ENCODE measurements at places on chromosomes 5 and 9.

- DNase-seq: no peak
Observed at GRCh38 chr5:131392466-131393095, 128.7 kb downstream of the CDC42SE2 start.

- no peak for DNase-seq
Observed at GRCh38 chr5:110940136-110940535, 131.4 kb upstream of the TSLP start.

- no peak for DNase-seq
Observed at GRCh38 chr5:102277144-102277543, 18.9 kb downstream of the SLCO4C1 start.

- no peak for DNase-seq
Observed at GRCh38 chr9:17013010-17013409, 121.8 kb upstream of the CNTLN start.

DNA sequence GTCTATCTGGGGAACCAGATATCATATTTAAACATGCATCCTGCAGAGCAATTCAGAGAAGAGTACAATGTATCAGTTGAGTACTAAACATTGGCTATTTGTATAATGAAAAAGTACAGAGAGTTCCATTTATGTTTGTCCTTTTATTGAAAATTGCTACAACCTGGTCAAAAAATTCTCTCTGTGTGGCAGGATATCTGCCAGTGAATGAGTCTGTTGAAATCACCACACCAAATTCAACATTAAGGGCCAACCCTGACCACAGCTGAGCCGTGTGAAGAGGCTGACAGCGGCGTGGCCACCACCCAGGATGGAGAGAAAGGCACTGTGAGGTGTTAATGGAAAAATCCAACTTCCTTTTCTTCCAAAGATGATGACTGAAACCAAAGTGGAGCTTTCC lies 422.7 kb upstream of the PIK3R1 start:
- DNase-seq: no peak

- DNase-seq: no peak
Observed at GRCh38 chr9:1604942-1605560, 410.1 kb upstream of the SMARCA2 start.

- DNase-seq: peak; percentile 11
Observed at GRCh38 chr5:74934949-74935751, 69.0 kb upstream of the FAM169A start.

- no peak for DNase-seq
Observed at GRCh38 chr9:116812231-116813030, 125.3 kb downstream of the TRIM32 start.

GRCh38 chr9:74391816-74392215 lies 105.3 kb upstream of the RORB start:
- no peak for DNase-seq

DNA sequence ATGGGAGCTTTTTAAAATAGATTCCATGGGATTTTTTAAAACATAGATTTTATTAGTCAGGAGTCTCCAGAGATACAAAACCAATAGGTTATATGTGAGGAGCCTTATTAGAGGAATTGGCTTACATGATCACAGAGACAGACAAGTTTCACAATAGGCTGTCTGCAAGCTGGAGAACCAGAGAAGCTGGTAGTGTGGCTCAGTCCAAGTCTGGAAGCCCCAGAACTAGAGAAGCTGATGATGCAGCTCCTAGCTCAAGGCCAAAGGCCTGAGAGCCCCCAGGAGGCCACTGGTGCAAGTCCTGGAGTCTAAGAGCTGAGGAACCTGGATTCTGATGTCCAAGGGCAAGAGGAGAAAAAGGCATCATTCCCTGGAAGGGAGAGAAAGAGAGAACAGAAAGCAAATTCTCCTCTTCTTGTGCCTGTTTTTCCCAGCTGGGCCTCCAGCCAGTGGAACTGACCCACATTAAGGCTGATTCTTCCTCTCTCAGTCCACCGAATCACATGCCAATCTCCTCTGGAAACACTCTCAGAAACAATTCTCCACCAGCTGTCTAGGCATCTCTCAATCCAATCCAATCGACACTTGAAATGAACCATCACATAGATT lies 59.3 kb downstream of the AHRR start:
- no peak for DNase-seq

GRCh38 chr5:180802325-180803180 lies at the start of gene MGAT1:
TSS of gene MGAT1 (minus strand) at chr5:180802806. CDS start at chr5:180792971, 9,835 bp downstream.
- peak; percentile 58 for DNase-seq

- DNase-seq: no peak
Observed at GRCh38 chr9:89720696-89721175, 115.9 kb downstream of the GADD45G start.

- no peak for DNase-seq
Observed at GRCh38 chr5:101346447-101346846, 443.4 kb upstream of the ST8SIA4 start.

- DNase-seq: no peak
Observed at GRCh38 chr5:89452081-89452480, 569.1 kb upstream of the MEF2C start.

DNA sequence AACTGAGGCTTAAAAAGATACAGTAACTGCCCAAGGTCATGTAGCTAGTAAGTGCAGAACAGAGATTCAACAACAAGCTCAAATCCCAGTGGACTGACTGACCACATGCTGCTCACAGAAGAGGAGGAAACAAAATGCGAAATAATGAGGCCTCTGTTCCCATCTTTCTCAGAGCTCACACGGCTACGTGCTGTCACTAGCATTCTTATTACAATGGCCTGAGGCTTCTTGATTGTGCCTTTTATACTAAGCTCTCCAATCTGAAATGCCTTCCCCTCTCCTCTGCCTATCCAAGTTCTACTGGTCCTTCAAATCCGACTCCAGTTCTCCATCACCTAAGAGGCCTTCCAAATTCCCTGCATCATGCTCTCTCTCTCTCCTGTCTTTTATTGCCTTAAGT lies 26.0 kb downstream of the SGTB start:
- DNase-seq: no peak
